ENCODE measurements at places on chromosomes 13 and 19. TPM values are rescaled to one million over a fixed set of nuclear protein-coding genes. Genes with fewer than 3 reads are reported as not detected.
A peak's percentile ranks its signal among the peaks of the same experiment; 100 is the strongest.

DNA sequence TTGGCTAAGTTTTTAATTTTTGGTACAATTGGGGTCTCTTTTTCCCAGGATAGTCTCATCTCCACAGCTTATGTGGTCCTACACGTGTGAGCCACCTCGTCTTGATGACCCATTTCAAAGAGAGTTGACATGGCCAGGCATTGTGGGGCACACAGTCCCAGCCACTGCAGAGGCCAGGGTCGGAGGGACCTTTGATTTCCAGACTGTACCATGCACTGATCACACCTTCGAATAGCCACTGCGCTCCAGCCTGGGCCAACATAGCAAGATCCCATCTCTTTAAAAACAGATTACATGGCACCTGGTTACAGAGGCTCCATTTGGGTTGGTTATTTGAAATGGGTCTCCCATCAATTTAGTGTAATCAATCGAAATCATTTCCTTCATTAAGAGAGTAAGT, 71.6 kb downstream of the DPRX start:
- DNase-seq: no peak
- no peak overlapping the region for H3K27ac ChIP-seq
- H3K27me3 ChIP-seq: no peaks in the 10 kb centered on the region
- H3K36me3 ChIP-seq: no peaks in the 10 kb centered on the region
- no peak overlapping the region for H3K4me3 ChIP-seq

- H3K4me1 ChIP-seq: no peaks in the 10 kb centered on the region
- no peaks in the 10 kb centered on the region for H3K36me3 ChIP-seq
- no peak for DNase-seq
- no peak overlapping the region for H3K27ac ChIP-seq
Observed at GRCh38 chr13:26964278-26965250, 204.0 kb upstream of the GPR12 start.

- H3K36me3 ChIP-seq: no peaks in the 10 kb centered on the region
- H3K4me1 ChIP-seq: no peaks in the 10 kb centered on the region
- H3K27me3 ChIP-seq: no peaks in the 10 kb centered on the region
- no peak overlapping the region for H3K27ac ChIP-seq
- no peak for DNase-seq
Observed at GRCh38 chr13:99871249-99871898, 100.2 kb downstream of the ZIC5 start.

DNA sequence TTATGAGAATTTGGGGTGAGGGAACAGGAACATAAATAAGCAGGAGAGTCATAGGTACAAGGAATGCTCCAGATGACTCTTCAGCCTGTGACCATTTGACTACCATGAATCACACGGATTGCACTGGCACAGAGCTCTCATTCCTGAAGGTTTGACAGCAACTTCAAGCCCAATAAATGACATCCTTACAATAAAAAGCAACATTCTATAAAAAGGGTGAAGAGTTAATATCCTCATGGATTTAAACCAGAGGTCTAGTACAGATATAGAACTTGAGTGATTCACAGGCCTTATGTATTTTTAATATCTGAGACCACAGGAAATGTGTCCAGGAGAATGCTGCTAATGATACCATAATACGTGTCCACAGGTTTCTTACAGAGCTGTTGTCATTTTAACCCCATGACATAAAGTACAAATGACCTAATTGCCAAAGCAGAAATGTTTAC, 158.1 kb downstream of the IRS2 start:
- H3K27me3 ChIP-seq: no peaks in the 10 kb centered on the region
- DNase-seq: no peak
- no peak overlapping the region for H3K27ac ChIP-seq
- no peak overlapping the region for H3K4me3 ChIP-seq
- no peaks in the 10 kb centered on the region for H3K36me3 ChIP-seq

DNA sequence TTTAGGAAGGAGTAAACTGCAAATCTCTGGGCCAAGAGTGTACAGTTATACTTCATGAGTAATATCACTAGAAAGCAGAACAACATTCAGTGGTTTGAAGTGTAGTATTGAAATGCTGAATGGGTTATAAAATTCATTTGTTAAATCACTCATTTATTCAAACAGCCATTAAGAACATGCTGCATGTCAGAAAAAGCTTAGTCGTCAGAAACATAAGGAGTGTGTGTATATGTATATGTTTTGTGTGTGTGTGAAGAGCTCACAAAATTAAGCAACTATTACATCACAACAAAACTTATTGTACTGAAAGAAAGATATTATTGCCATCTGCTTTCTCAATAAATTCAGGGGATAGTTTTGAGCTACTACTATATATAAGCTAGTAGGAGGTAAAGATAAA, 165.4 kb upstream of the PCDH9 start:
- no peaks in the 10 kb centered on the region for H3K36me3 ChIP-seq
- H3K4me3 ChIP-seq: no peak overlapping the region
- no peak overlapping the region for H3K27ac ChIP-seq
- no peaks in the 10 kb centered on the region for H3K4me1 ChIP-seq

GRCh38 chr13:48159401-48159800, 64.5 kb upstream of the MED4 start:
- no peaks in the 10 kb centered on the region for H3K36me3 ChIP-seq
- H3K27ac ChIP-seq: no peak overlapping the region
- H3K4me3 ChIP-seq: no peak overlapping the region
- H3K27me3 ChIP-seq: no peaks in the 10 kb centered on the region

DNA sequence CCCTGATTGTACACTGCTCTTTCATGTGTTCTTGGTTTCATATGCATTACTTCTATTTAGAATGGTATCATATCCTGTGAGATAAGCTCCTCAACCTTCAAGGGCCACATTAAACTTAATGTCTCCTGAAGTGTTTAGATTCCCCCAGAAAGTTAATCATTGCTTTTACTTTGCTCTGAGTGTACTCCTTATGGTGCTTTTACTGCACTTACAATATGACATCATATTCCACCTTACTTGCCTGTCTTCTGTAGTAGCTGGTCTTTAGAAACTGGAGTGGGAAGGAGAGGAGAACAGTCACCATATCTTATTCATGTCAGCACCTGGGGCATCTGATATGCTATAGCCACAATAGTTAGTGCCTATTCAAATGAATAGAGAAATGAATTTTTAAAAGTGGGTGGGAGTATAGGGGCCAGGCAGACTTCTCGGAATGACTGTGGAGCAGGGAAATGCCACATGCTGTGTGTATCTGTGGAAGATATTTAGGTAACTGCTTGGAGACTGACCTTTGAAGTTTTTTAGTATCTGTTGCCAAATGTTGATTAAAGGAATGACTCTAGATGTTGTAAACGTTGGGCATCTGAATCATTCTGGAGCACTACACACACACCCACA, 40.2 kb downstream of the SLAIN1 start:
- no peak for DNase-seq
- no peak overlapping the region for H3K4me3 ChIP-seq
- no peak overlapping the region for H3K27ac ChIP-seq
- no peaks in the 10 kb centered on the region for H3K4me1 ChIP-seq

- no peaks in the 10 kb centered on the region for H3K27me3 ChIP-seq
- H3K36me3 ChIP-seq: no peaks in the 10 kb centered on the region
- H3K27ac ChIP-seq: no peak overlapping the region
- H3K4me1 ChIP-seq: no peaks in the 10 kb centered on the region
- DNase-seq: no peak
- no peak overlapping the region for H3K4me3 ChIP-seq
Observed at GRCh38 chr13:73572824-73573223, 514.0 kb downstream of the KLF5 start.

GRCh38 chr13:91643394-91643793, 245.0 kb downstream of the GPC5 start:
- H3K36me3 ChIP-seq: no peaks in the 10 kb centered on the region
- no peaks in the 10 kb centered on the region for H3K4me1 ChIP-seq
- no peaks in the 10 kb centered on the region for H3K27me3 ChIP-seq
- H3K27ac ChIP-seq: no peak overlapping the region
- no peak overlapping the region for H3K4me3 ChIP-seq
- DNase-seq: no peak

- no peaks in the 10 kb centered on the region for H3K36me3 ChIP-seq
- H3K27ac ChIP-seq: no peak overlapping the region
- no peaks in the 10 kb centered on the region for H3K4me1 ChIP-seq
- DNase-seq: no peak
- H3K27me3 ChIP-seq: no peaks in the 10 kb centered on the region
Observed at GRCh38 chr13:50401049-50401505, 385.8 kb downstream of the KCNRG start.

GRCh38 chr19:15177269-15178116, 23.3 kb downstream of the NOTCH3 start:
- no peaks in the 10 kb centered on the region for H3K36me3 ChIP-seq
- H3K27ac ChIP-seq: no peak overlapping the region
- H3K4me3 ChIP-seq: no peak overlapping the region
- H3K27me3 ChIP-seq: no peaks in the 10 kb centered on the region
- H3K4me1 ChIP-seq: peaks cover 4% of the 10 kb centered on the region

DNA sequence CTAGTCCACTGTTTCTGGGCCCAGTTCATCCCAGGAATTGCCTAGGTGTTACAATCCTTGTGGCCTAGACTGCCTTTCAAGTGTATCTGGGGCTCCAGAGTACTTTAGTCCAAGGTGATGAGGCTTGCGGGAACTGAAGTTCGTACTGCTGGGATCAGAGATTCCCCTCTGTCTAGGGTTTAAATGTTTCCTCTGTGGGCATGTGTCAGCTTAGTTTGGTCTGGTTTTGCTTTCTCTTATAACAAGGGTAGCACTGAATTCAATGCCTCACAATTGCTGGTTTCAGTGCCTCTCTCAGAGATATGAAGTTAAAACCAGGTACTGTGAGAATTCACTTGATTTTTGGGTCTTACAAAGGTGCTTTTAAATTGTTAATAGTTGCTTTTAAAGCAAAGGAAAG, 30.8 kb downstream of the RGCC start:
- no peak overlapping the region for H3K27ac ChIP-seq
- H3K36me3 ChIP-seq: no peaks in the 10 kb centered on the region
- H3K4me1 ChIP-seq: peaks cover 46% of the 10 kb centered on the region
- H3K27me3 ChIP-seq: no peaks in the 10 kb centered on the region
- DNase-seq: no peak

- no peak for DNase-seq
- peaks cover 23% of the 10 kb centered on the region for H3K4me1 ChIP-seq
- peak overlapping the region; percentile 19 for H3K27ac ChIP-seq
- H3K4me3 ChIP-seq: no peak overlapping the region
- no peaks in the 10 kb centered on the region for H3K36me3 ChIP-seq
- no peaks in the 10 kb centered on the region for H3K27me3 ChIP-seq
Observed at GRCh38 chr13:40776232-40776631, 5.2 kb upstream of the MRPS31 start.

- H3K27me3 ChIP-seq: no peaks in the 10 kb centered on the region
- H3K4me3 ChIP-seq: peak overlapping the region; percentile 67
- H3K4me1 ChIP-seq: peaks cover 6% of the 10 kb centered on the region
Observed at GRCh38 chr13:102800145-102801041, 1.5 kb downstream of the BIVM start.

GRCh38 chr19:17468302-17469091, 1.8 kb upstream of the SLC27A1 start:
- H3K36me3 ChIP-seq: no peaks in the 10 kb centered on the region
- H3K27ac ChIP-seq: peak overlapping the region; percentile 54
- H3K4me3 ChIP-seq: no peak overlapping the region
- no peaks in the 10 kb centered on the region for H3K27me3 ChIP-seq
- peaks cover 23% of the 10 kb centered on the region for H3K4me1 ChIP-seq

- no peaks in the 10 kb centered on the region for H3K36me3 ChIP-seq
- no peaks in the 10 kb centered on the region for H3K4me1 ChIP-seq
- no peak overlapping the region for H3K4me3 ChIP-seq
- H3K27me3 ChIP-seq: no peaks in the 10 kb centered on the region
- H3K27ac ChIP-seq: no peak overlapping the region
Observed at GRCh38 chr13:55013051-55013450, 1984.4 kb downstream of the OLFM4 start.

DNA sequence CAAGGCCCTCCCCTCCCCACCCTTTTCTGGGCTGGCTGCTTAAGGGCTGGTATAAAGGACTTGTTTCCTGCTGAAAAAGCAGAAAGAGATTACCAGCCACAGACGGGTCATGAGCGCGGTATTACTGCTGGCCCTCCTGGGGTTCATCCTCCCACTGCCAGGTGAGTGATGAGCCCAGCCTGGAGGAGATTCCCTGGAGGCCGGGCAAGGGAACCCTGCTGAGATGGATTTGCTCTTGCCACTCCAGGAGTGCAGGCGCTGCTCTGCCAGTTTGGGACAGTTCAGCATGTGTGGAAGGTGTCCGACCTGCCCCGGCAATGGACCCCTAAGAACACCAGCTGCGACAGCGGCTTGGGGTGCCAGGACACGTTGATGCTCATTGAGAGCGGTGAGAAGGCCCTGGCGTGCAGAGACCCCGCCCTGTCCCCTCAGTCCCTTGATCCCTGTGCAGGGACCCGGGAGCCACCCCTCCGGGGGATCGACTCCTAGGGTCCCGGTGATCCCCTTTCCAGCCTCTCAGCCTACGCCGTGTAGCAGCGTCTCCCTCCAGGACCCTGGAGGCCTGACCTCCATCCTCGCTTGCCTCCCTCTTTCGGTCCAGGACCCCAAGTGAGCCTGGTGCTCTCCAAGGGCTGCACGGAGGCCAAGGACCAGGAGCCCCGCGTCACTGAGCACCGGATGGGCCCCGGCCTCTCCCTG, at the start of gene CD177:
Gene CD177, plus strand, starts transcription at position 81 of the 699 bp plus-strand sequence. Its CDS starts 29 bp downstream, at position 110.
- no peaks in the 10 kb centered on the region for H3K4me1 ChIP-seq
- no peaks in the 10 kb centered on the region for H3K36me3 ChIP-seq
- H3K27me3 ChIP-seq: no peaks in the 10 kb centered on the region

DNA sequence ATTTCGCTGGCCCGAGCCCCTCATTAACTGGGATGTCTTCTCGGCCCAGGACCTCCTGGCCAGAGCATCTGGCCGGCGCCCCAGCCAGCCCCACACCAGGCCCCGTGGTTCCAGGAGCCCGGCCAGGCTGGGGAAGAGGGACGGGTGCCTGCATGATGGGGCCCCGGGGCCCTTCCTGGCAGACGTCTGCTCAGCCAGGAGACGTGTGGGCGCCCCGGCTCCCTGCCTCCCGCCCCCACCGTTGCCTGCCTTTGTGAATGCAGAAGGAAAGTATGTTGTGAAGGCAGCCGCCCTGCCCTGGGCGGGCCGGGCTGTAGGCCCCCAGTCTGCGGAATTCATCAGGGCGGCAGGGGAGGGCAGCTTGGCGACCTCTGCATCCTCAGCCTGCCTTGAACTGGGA, 4.4 kb upstream of the COMP start:
- H3K27me3 ChIP-seq: peaks cover 15% of the 10 kb centered on the region
- peaks cover under 1% of the 10 kb centered on the region for H3K4me1 ChIP-seq

GRCh38 chr19:17605761-17606589, 50.5 kb downstream of the COLGALT1 start:
- DNase-seq: peak; percentile 63
- peaks cover 8% of the 10 kb centered on the region for H3K4me1 ChIP-seq
- H3K27me3 ChIP-seq: no peaks in the 10 kb centered on the region
- no peaks in the 10 kb centered on the region for H3K36me3 ChIP-seq

Gene FBXL12
- 24.6 TPM for total RNA-seq

Gene KCNRG
- total RNA-seq: 0.42 TPM

Gene C2CD4C
- not detected for total RNA-seq

Gene MEIOSIN
- total RNA-seq: not detected

Gene UBE2L5
- total RNA-seq: not detected

Gene POGLUT2
- 15.8 TPM for total RNA-seq

Gene IL11
- 0.37 TPM for total RNA-seq

Gene ZNF560
- not detected for total RNA-seq

Gene ADAMTS10
- total RNA-seq: 16.2 TPM

Gene PALM3
- total RNA-seq: not detected

Measured in CD8-positive, alpha-beta memory T cell (primary cell).